ENCODE measurements at places on chromosomes 4 and X.

GRCh38 chr4:4574792-4575191 is 32.9 kb upstream of the STX18 start:
- no peak for DNase-seq

DNA sequence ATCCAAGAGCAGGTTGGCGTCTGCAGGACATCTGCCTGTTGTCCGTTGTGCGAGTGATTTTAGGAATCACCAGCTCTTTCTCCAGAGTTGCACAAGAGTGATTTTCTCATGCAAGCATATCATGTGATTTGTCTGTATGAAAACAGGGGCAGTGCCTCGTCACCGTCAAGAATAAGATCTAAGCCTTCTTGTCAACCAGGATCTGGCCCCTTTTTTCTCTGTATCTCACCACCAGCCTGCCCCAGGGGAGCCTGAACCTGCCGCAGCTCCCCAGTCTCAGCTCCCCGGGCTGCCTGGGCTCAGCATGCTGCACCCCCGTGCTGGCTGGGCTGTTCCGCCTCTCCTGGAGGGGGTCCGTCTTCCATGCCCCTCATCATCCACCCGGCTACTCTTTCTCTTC is 90.5 kb downstream of the STOX2 start:
- DNase-seq: no peak

- DNase-seq: no peak
Measured at GRCh38 chr4:177313263-177313662, 3.6 kb downstream of the NEIL3 start.

- DNase-seq: no peak
Measured at GRCh38 chr4:82787342-82787741, 11.3 kb downstream of the SCD5 start.

DNA sequence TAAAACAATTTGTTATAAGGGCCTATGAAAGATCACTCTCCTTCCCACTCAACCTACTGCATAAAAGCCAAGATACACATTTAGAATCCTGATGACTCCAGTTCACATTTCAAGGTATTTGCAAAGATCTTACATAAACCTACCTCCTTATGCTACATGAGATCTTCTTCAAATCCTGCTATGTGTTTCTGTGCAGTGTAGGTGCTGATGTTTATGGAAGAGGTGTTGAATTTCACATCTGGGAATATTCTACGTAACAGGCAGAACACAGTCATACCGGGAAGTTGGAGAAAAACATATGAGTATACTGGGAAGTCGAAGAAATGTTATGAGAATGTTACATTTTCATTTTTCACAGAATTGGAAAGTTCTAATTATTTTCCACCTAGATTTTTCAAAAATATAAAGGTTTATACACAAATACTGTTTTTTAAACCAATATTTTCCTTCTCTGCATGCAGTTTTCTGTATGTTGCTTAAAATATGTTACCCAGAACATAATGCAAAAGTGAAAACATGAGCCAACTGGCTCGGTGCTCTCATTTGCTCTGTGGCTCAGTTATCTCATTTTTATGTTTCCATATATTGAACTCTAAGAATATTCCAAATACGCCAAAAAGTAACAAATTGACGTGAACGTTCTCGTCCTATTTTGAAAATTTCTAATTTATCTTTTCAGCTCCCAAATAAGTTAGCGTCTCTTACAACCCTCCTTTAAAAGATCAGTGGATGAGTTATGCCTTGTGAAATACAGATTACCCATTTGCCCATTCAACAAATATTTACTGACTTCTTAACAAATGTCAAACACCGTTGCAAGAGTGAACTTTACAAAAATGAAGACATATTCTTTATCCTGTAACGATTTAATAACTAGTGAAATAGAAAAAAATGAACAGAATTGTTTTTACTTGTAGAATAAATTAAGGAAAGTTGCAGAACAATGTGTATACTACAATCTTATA is 899.3 kb downstream of the STIM2 start:
- DNase-seq: peak; percentile 3

DNA sequence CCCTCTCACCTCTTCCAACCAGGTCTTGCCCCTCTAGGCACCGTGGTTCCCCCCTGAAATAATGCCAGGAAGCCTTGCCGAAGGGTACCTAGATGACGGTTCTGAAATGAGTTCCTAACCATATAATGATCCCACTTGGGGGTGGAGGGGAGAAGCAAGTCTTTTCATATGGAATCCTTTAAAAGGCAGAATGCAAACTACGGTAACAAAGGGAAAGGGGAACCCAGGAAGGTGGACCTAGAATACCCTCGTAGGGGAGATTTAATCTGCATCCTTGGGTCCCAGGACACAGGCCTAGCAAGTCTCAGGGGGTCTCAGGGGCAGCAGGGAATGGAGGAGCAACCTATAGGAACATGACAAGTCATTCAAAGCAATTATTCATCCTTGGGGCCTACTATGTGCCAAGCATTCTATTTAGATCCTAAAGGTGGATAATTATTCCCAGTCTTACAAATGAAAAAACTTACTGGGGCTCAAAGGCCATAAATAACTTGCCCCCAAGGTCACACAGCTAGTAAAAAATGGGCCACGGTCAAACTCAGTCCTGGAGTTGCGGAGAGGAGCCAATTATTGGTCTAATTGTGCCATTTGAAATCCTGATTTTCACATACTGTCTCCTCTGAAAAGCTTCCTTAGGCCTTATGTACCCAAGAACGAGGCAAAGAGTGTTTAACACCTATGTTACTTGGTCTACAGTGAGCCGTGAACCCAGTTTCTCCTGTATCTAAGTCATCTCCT is 8.8 kb downstream of the BCOR start:
- DNase-seq: no peak

GRCh38 chr4:103892586-103892985 is 172.8 kb upstream of the TACR3 start:
- DNase-seq: no peak

GRCh38 chr4:89373394-89373793 is 65.8 kb upstream of the GPRIN3 start:
- no peak for DNase-seq

DNA sequence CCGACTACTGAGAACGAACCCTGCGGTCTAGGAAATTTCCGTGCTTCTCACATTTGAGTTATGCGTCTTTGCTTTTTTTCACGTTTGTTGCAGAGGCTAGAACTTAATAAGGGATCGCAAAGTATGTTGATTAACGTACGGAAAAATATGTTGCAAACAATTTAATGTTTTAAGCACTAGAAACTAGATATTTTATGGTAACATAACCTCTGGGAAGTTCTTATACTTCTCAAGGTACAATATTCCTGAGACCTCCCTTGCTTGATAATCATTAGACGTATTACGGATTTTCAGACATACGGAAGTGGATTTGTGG is 639 bp upstream of the PRDM5 start:
- no peak for DNase-seq

GRCh38 chrX:9127986-9128385 is 94.1 kb upstream of the FAM9B start:
- DNase-seq: no peak

DNA sequence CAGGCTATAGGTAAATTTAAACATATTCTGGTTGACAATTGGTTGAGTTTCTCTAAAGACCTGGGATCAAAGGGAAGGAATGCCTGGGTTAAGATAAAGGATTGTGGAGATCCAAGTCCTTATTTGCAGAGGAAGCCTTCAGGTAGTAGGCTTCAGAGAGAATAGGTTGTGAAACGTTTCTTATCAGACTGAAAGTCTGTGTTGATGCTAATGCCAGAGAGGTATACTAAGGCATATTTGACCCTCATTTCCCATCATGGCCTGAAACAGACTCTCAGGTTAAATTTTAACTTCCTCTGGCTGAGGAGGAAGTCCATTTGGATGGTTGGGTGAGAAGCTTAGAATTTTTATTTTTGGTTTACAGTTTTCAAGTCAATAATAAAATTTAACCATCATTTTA is 48.1 kb downstream of the UGT2A2 start:
- DNase-seq: no peak

DNA sequence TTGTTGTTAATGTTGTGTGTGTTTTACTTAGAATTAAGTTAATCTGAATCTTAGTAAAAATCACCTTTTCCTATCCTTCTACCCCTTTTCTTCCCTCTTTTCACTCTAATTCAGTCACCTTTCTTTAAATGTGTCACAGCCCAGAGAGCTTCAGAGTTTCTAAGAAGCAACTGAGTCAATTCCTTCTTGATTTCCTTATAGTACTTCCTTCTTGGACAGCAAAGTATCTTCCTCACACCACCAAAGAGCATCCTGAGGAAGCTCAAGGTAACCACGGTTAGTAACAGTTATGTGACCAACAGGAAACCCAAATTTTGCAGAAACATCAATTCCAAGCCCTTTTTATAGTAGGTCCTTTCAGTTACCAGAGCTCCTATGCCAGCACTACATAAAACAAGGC is 243.2 kb upstream of the BMP3 start:
- no peak for DNase-seq

DNA sequence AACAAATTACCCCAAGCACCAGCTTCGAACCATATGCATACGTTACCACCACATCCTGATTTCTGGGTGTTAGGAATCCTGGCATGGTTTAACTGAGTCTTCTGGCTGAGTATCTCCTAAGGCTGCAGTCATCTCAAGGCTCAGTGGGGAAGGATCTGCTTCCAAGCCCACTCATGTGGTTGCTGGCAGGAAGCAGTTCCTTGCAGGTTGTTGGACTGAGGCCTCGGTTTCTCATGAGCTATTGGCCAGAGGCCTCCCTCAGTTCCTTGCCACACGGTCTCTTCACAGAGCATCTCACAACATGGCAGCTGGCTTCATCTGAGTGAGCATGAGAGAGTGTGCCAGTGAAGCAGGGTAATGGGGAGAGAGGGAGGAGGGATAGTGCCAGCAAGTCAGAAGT is 96.1 kb upstream of the MTM1 start:
- no peak for DNase-seq

DNA sequence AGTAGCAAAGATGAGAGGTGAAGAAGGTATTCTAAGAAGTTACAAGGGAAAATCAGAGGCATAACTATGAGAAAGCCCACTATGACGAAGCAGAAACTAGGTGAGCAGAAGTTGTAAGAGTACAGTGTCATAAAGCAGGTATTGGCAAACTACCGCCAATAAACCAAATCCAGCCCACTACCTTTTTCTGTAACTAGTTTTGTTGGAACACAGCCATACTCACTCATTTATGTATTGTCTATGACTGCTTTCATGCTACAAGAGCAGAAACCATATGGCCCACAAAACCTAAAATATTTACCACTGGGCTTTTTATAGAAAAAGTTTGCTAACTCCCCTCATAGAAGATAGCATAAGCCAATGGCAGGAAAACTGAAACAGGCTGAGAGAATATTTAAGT is 31.8 kb upstream of the ZCCHC13 start:
- no peak for DNase-seq

DNA sequence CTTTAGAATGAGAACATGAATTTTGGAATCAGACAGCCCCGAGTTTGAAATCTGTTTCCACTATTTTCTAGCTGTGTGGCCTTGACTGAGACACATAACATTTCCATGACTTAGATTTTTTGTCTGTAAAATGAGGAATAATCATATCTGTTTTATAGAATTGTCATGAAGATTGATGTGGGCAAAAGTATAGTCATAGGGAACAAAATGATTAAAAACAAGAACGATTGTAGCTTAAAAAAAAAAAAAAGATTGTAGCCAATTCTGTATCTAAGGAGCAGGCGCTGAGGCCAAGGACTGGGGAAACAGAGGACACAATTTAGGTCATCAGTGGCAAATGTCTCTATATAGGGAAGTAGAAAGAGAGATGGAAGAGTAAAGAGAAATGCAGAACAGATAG is 201.6 kb upstream of the C1QTNF7 start:
- DNase-seq: no peak

DNA sequence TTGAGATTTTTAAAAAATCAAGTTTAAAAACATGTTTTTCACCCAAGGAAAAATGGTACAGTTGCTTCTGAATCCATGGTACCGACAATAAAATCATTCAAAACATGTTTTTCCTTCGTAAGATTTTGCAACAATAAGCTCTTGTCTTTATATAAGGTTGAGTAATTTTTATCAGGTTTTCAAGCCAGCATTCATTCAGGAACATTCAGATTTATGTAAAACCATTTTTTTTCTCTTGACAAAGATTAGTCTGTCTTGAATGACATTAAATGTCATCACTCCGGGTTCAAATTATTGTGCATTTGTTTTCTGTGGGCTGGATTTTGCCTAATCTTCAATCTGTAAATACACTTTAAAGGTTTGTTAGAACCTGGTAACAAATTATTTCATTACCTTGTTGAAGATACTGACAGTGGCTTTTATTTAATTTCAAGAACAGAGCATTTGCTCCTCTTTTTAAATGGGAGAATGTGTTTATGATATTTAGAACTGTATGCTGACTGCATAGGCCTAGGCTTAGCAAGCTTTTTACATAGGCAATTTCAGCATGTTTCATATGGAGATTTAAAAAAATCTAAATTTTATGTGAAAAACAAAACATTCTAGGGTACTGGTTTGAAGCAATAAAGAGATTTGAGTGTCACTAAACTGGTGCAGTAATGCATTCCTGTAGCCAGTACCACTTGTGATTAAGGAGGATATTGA is 336.4 kb upstream of the HAND2 start:
- no peak for DNase-seq

GRCh38 chr4:62302710-62303109 is 1102.6 kb downstream of the ADGRL3 start:
- DNase-seq: no peak

DNA sequence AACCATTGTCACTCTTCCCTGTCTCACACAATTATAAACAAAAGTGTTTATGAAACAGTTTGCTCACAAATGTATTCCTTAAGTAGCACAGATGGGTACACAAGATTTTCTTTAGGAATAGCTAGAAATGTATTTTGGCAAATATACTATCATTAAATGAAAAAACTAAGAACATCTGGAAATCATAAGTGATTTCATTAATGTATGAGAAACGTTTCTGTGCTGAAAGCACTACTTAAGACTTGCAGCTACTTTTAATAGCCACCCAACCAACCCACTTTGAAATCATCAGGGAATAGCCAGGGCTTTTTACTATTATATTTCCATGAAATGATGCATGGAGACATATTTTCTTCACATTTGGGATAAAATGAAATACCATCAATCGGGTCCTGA is 62.3 kb upstream of the NAP1L5 start:
- DNase-seq: no peak

DNA sequence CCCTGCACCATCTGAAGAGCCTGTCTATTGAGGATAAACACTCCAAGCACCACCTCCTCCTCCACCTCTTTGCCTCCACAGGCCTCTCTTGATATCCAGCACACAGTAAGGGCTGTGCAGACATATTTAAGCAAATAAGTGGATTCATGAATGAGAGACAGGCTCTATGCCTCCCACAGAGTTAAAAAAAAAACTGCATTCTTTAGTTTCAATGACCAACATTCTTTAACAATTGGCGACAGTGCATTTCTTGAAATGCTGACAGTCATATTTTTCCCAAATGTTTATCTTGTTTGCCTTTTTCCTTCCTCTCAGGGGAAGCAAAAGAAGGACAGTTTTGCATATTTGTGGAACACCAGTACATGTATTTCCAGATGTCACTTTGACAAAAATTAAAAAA is 38.6 kb downstream of the MXRA5 start:
- no peak for DNase-seq

GRCh38 chr4:156962528-156962974 is 9.0 kb downstream of the PDGFC start:
- no peak for DNase-seq

DNA sequence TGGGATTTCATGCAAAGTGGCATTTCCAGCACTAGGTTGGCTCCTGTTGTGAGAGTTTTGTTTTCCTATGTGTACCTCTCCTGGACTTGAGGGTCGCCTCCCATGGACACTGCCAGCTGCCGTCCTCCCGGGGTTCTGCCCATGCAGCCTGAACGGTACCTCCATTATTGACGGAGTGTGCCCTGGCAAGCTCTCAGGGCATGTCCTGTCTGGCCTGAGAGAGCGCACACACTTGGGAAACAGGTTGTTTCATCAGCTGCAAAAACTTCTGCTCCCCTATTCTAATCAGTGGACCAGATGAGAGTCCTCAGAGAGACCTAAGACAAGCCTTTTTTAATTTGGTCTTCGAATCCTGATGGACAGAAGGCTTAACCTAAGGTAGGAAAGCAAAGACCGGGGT is 56.6 kb upstream of the HOPX start:
- no peak for DNase-seq
